ENCODE measurements at places on chromosomes 5 and 9.

DNA sequence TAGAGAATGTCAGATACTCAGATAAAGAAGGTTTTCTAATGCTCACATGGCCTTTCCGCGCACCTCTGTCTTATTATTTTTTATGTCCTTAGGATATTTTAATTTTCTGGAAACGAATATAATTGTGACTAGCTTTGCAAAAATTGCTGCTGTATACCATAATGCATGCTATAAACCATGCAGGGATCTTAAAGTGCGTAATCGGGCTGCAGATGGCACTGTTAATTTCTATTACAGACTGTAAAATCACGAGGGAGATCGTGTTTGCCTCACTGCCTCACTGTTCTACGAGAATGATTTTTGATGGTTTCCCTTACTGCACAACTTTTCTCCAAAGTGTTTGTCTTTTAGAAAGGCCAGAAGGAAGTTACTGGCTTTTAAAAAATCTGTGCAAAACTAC, 356.1 kb downstream of the TUSC1 start:
- ATAC-seq, result no peak

GRCh38 chr9:120889606-120890271, 12.8 kb upstream of the PHF19 start:
- ATAC-seq, result no peak

DNA sequence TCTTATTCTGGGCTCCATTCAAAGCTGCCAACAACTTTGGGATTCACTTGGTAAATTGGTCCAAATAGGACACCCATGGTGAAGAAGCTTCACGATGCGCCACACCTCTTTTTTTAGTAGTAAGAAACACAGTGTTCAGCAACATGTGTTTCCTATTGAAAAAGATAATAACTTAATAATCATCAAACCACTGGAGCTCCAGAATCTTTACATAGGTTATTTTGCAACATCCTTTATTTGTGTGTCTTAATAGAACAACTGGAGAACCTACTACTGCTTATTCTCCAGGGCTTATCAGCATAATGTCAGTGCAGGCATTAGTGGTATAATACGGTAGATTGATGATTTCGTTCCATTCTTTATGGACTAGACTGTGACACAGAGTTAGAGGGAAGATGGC, 63.3 kb upstream of the DAPK1 start:
- no peak for ATAC-seq

- no peak for ATAC-seq
Observed at GRCh38 chr9:96216583-96216982, 85.4 kb downstream of the HSD17B3 start.

DNA sequence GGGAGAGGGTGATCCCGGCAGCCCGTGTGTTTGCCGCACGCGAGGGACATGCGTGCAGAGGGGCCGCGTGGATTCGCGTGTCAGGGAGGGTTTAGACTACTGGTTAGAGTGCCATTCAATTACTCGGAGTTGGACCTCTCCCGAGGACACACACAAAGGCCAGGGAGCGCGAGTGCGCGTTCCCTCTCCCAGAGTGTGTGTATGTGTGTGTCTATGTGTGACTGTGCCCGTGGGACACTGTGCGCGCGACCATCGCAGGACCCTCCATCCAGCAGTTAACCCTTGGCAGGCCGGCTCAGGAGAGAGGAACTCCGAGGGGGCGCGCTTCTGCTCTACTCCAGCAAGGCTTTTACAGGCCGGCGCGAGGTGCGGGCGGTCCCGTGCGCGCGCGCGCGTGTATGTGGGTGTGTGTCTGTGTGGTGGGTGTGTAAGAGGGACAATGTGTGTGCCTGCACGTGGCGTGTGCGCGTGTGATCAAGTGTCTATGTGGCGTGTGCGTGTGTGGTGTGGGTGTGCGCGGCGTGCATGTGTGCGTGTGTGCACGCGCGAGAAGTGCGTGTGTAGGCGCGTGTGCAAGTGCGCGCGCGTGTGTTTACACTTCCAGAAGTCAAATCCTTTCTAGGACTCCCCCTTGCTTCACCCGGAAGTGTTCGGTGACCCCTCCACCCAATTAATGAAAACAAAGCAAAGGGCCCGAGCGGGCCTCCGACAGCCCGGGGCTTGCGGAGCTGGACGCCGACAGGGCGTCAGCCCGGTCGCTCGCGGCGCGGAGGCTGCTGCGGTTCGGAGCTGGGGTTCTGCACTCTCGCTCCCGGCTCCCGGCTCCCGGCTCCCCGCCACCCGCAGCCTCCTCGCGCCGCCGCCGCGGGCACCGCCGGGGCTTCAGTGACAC, 75.3 kb upstream of the TBCA start:
- no peak for ATAC-seq

DNA sequence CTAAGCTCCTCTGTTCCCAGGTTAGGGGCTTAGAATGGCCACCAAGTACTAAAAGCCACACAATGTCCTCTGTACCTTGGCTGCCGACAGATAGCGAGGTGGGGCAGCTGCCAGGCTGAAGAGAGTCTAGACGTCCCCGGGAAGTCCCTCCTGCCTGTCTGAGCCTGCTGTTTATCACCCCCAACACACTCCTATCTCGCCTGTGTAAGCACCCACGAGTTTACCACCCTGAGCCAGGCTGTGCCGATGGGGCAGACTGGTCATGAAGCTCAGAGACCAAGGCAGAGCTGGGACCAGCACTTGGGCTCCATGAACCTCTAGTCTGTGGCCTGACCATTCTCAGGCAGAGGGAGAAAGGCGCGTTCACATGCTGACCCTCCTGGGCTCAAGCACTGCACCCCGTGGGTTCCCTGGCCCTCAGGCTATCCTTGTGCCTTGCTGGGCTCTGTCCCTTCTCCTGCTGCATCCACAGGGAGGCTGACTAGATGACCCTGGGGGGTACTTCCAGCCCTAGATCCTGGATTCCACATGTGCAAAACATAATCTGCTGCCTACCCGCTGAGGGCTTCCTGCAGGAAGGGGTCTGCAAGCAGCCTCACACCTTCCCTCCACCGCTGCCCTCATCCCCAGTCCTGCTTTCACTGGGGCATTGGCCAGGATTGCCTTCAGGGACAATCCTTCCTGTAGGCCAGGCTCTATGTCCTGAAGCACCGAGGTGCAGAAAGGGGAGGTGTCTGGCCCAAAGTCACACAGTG, 18.6 kb upstream of the SLC25A51 start:
- ATAC-seq, result no peak

All from stimulated activated memory B cell treated with anti-CD40 and anti-IgM and Interleukin-4, amounts not matched to agents 10 μg/mL and 1 μg/mL and 100 μg/mL, for 72 hours (primary cell).